HAP-1 (cell line): ENCODE measurements at places on chromosomes 3 and 15.
A peak's percentile ranks its signal among the peaks of the same experiment; 100 is the strongest.

DNA sequence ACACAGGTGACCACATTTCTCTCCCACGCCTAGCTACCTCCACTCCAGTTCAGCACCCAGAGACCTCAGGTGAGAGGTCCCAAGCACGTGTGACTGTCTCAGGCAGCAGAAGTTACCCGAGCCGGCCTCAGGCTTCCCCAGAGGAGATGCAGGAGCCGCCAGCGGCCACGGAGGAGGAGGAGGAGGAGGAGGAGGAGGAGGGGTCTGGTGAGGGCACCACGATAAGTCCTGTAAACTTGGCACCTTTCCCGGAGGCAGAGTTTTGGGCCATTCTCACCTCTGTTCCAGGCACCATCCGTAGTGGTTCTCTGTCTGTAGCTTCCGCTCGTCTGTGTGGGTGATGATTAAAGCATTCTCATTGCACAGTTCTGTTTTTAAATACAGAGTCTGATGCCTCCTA lies 56.1 kb downstream of the CCK start:
- DNase-seq, result no peak

DNA sequence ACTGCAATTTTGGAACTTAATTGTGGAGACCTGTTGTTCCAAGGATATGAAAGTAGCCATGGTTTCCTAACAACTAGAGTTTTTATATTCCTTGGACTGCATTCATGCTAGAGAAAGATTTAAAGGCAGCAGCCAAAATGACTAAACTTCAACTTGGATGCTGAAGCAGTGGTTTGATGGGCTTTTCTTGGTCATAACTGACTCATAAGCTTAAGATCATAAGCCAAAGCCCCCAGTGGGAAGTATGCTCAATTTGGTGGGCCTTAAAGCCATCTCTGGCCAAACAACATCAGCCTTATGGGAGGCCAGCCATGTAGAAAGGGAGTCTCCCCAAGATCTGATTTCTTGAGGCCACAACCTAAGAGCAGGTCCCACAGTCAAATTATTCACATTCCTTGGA lies 80.2 kb downstream of the ZNF280D start:
- no peak for DNase-seq

DNA sequence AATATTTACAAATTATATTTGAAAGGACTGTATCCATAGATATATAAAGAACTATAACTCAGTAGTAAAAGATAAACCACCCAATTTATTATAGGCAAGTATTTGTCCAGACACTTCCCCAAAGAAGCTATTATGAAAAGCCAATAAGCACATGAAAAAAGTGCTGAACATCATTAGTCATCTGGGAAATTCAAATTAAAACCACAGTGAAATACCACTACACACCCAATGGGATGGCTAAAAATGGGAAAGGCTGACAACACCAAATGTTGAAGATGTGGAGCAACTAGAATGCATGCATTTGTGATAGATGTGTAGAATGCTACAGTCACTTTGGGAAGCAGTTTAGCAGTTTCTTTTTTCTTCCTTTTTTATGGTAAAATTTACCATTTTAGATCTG lies 147.0 kb downstream of the PDE8A start:
- DNase-seq, result no peak

GRCh38 chr3:15405448-15406050 lies 21.8 kb downstream of the METTL6 start:
- DNase-seq, result peak; percentile 18

DNA sequence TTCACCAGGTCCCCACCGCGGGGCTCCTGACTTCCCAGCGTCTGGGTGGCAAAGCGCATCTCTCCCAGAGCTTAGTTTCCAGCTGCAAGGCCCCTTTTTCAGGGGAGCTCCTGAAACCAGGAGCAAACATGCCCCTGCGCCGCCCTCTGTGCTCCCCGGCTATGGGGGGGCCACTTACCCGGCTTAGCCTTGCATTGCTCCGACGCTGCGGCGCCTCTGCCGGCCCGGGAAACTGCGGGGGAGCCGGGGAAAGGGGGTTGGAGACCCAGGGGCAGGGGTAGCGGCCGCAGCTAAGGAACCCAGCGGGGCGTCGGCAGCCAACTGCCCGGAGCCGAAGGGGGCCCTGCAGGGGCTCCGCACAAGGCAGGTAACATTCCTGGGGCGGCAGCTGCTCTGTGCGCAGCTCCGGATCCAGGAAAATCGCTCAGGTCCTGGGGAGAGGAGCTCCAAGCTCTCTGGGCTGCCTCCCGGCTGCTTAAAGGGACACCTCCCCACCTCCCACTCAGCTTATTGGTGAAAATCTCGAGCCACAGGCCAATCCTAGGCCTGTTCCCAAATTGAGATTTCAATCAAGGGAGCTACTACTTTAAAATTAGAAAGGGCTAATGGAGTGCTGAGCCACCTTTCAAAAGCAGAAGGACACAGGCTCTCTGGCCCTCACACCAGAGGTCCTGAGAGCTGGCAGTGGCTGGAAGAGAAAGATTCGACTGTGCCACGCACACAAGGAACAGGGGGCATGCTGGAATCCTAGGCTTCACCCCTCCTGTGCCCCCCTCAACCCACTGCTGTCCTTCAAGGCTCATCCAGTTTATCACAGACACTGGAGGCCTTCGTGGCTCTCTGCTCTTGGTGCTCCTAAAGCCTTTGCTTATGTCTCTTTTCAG lies 42.7 kb upstream of the PRICKLE2 start:
- DNase-seq, result no peak
